ENCODE measurements at places on chromosomes 5 and 9.

DNA sequence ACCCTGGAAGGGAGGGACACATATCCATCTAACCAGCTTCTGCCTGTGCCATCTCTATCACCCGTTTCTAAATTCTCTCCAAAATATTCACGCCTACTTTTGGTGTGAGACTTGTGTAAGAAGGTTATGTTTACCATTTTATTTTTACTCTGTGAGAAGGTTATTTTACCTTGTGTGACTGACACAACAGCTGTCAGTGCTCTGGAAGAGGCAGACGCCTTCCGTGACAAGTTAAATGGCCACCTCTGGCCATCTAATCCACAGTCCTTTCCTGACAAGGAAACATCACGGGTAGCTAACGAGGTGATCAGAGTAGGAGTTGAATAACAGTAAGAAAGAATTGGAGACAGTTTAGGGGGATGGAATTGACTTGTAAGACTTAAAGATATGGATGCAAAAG, 443.8 kb upstream of the PIK3R1 start:
- no peak for DNase-seq

GRCh38 chr5:15959370-15960164, 220.0 kb downstream of the MARCHF11 start:
- no peak for DNase-seq

- DNase-seq = no peak
These were observed 334.2 kb downstream of the IRX2 start for GRCh38 chr5:2417301-2417700.

DNA sequence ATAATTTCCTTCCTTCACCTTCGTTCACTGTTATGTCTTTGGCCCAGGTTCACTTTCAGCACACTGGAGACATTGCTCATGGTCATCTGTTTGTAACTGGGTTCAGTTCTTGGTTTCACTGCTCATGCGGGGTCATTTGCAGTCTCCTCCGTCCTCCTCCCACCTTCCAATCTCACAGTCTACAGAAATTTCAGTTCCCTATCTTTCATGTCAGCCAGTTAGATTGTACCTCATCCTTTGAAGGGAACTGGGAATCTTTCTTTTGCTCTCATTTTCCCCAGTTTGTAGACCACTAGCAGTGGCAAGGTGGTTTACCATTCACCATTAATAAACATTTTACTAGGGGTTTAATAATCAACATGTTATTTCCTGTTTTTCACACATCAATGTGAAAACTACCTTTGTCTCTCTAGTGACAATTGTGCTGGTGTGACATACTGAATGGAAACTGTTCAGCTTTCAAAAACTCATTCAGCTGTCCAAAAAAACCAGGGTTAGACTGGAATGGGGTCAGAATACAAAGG, 100.9 kb upstream of the IL6ST start:
- DNase-seq = no peak

- DNase-seq = peak; percentile 89
These were observed 5.0 kb downstream of the LCN1 start for GRCh38 chr9:135526089-135526729.

GRCh38 chr5:17257705-17258273, 40.4 kb downstream of the BASP1 start:
- DNase-seq = no peak

- no peak for DNase-seq
These were observed 2186.5 kb upstream of the ACO1 start for GRCh38 chr9:30197954-30198353.

Measured in NCI-H460 (cell line).